Diencephalon (tissue), 1 donor: ENCODE measurements at places on chromosomes 7 and 10. TPM values are rescaled to one million over a fixed set of nuclear protein-coding genes. Genes with fewer than 3 reads are reported as not detected.

The SYT15 gene
- 2.1 TPM for total RNA-seq

The TMEM176B gene
- 5.8 TPM for total RNA-seq

The CLDN3 gene
- total RNA-seq = 0.69 TPM

The SRRM3 gene
- total RNA-seq = 15.2 TPM

The MALRD1 gene
- 5.8 TPM for total RNA-seq

The CYP3A4 gene
- total RNA-seq = not detected

The IRF5 gene
- total RNA-seq = 3.9 TPM

The MNX1 gene
- total RNA-seq = not detected

The ELN gene
- 33.2 TPM for total RNA-seq

The SUMF2 gene
- 103 TPM for total RNA-seq

The CDH23 gene
- total RNA-seq = 8.1 TPM

The CTAGE8 gene
- not detected for total RNA-seq

The OR2A2 gene
- total RNA-seq = not detected

The PRPS1L1 gene
- not detected for total RNA-seq

The CALHM3 gene
- not detected for total RNA-seq

The COL13A1 gene
- total RNA-seq = 1.8 TPM

The NUTM2D gene
- 7.8 TPM for total RNA-seq

The IL6 gene
- total RNA-seq = not detected

The IKZF1 gene
- 3.7 TPM for total RNA-seq

The DOCK1 gene
- total RNA-seq = 39.0 TPM

The FKBP6 gene
- total RNA-seq = not detected

The TAS2R41 gene
- not detected for total RNA-seq

The MYL10 gene
- not detected for total RNA-seq

The LIPM gene
- total RNA-seq = not detected

The TUBAL3 gene
- not detected for total RNA-seq

The PPP1R3C gene
- total RNA-seq = 47.3 TPM

The TMEM273 gene
- total RNA-seq = 2.1 TPM

The ADGRA1 gene
- total RNA-seq = 12.0 TPM

The ANXA7 gene
- total RNA-seq = 33.9 TPM

The PCBD1 gene
- 27.0 TPM for total RNA-seq

The CYP2C19 gene
- not detected for total RNA-seq

The ATRNL1 gene
- total RNA-seq = 592 TPM

The ITGB1 gene
- 116 TPM for total RNA-seq

The GRID1 gene
- total RNA-seq = 20.1 TPM

The SFRP5 gene
- total RNA-seq = 3.2 TPM

The SCIN gene
- 9.9 TPM for total RNA-seq

The DOCK4 gene
- total RNA-seq = 82.6 TPM

The PTPRE gene
- total RNA-seq = 31.8 TPM

The CAMK2B gene
- 112 TPM for total RNA-seq

The C10orf95 gene
- 0.69 TPM for total RNA-seq

The AKR1C8 gene
- not detected for total RNA-seq

The CDHR3 gene
- total RNA-seq = 6.7 TPM

The MUC12 gene
- 0.23 TPM for total RNA-seq

The CUZD1 gene
- total RNA-seq = 0.69 TPM

The MINDY4 gene
- total RNA-seq = 6.9 TPM

The SLF2 gene
- 54.0 TPM for total RNA-seq

The ARHGAP12 gene
- 101 TPM for total RNA-seq

The C1GALT1 gene
- 27.7 TPM for total RNA-seq

The PAPOLB gene
- total RNA-seq = 1.8 TPM

The CCDC146 gene
- total RNA-seq = 19.1 TPM

The PRSS37 gene
- not detected for total RNA-seq

The PTPRZ1 gene
- 319 TPM for total RNA-seq
